Activated CD8-positive, alpha-beta memory T cell treated with anti-CD3 and anti-CD28 coated beads, Interleukin-2, amount 10 ng/mL, durations not matched to agents 7 days and 5 days (primary cell): ENCODE measurements at places on chromosomes 5 and 9.

GRCh38 chr5:76765249-76765648 is 49.3 kb downstream of the F2R start:
- no peak for DNase-seq

DNA sequence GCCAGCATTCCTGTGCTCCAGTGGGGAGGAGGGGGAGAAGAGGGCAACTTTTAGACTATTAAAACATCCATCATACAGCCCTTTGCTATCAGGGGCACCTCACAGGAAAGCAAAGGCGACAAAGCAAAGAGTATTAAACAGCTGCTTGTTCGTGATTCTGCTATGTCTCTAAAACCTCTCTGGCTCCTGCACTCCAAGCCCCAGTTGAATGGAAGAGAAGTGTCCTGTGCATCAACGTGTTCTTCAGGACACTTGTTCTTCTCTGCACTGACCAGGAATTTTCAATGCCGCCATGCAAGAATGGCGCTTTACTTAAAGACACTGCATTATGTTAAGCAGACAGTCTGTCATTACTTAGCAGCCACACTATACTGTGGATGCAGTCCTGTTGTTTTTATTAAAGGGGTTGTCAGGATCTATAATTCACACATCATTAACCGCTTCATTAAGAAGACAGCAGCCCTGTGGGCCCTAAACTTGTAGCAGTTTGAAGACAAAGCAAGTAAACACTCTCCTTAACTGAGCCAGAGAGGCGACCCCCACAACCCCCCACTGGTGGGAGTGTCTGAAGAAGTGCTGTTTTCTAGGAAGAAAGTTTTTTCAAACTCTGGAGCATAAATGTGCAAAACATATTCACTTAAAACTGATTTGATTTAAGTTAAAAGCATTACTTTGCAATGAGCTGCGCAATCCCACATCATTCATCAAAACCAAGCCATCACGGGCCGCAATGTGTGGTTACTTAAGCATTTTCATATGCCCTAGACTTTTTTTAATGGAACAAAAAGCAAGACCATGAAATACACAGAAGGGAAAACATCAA is 164.5 kb downstream of the ZNF608 start:
- no peak for DNase-seq

DNA sequence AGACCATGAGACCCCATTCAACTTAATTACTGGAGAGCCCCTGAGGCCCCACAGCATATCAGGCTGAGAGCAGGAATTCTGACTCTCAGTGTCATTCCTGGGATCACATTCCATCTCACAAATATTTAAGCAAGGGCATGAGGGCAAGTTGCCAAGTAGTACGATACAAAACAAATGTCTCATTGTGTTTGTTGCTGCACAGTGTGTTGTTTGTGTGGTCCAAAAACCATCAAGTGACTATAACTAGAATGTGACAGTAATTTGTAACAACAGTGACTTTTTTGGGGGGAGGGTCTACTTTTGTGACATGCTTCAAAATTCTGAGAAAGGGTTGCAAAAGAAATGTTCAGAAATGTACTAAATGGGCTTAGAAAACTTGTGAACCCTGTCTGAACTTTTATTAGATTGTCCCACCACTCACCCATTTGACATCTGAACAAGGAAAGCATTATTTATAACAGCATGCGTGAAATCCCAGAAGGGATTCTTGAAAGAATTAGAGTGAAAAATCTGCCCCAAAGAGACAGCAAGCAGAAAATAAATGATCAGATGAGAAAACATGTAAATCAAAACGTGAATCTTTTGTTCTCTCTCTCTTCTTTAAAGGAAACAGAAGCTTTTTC is 347.0 kb downstream of the NTRK2 start:
- no peak for DNase-seq

DNA sequence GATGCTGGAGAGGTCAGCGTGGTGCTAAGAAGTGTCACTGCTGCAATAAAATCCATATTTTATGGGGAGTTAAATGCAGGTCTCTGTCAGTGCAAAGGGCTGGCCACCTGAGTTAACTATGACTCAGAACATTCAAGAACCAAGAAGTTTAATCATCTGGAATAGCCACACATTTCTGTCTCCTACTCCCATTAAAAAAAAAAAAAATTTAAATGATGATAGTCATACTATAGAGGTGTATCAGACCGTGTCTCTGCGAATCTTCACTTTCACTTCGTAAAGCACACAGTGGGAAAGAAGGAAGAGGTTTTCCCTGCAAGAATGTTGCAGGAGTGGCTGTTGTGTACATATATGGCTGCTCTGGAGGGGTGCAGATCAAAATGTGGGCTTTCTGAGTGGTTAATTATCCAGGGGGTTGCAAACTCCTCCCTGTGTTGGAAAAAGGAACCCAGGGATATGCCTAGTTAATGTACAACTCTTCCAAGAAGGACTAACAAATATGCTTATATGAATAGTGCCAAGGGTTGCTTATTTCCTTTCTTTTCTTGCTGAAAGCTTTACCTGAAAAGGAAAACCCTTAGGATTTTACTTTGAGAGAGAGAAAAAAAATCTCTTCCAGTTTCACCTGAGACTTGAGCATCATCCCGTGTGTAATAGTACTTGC is 1.5 kb downstream of the CDH6 start:
- DNase-seq: no peak

- DNase-seq: no peak
These were observed 24.2 kb downstream of the XRCC4 start for GRCh38 chr5:83101514-83101913.

DNA sequence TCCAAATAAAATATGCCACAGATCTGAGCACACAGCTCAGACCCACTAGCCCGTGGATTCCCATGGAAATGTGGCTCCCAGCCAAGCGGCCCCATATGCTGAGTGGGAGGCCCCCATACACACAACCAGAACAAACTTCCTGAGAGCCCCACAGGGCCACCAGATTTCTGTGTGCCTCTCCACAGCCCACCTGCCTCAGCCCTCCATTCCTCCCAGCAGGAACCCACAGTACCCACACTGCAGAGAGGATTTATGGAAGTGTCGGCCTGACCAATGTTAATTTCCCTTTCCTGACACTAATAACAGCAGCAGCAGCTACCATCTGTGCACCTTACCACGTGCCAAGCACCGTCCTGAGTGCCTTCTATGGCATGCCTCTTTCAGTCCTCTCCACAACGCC is 99.3 kb upstream of the SPOCK1 start:
- DNase-seq: no peak

- DNase-seq: no peak
These were observed 110.0 kb downstream of the ENC1 start for GRCh38 chr5:74530326-74531050.
